ENCODE measurements at places on chromosomes 5 and 9.
A peak's percentile ranks its signal among the peaks of the same experiment; 100 is the strongest.

DNA sequence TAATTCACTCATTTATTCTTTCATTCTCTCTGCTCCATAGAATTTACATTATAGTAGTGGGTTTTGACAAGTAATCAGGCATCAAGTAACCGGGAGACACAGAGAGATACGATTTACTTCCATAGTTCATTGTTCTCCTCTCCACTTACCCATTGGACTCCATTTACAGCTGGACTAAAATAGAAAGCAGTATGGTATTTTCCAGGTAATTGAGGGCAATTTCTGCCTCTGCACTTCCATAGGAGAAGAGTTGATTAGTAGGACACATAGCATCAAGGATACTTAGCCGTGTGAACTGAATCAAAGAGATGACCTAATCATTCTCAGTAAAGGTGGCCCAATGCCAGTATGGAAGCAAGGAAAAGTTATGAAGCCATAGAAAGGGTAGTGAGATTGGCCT is 244.4 kb downstream of the COX7C start:
- no peak for DNase-seq

DNA sequence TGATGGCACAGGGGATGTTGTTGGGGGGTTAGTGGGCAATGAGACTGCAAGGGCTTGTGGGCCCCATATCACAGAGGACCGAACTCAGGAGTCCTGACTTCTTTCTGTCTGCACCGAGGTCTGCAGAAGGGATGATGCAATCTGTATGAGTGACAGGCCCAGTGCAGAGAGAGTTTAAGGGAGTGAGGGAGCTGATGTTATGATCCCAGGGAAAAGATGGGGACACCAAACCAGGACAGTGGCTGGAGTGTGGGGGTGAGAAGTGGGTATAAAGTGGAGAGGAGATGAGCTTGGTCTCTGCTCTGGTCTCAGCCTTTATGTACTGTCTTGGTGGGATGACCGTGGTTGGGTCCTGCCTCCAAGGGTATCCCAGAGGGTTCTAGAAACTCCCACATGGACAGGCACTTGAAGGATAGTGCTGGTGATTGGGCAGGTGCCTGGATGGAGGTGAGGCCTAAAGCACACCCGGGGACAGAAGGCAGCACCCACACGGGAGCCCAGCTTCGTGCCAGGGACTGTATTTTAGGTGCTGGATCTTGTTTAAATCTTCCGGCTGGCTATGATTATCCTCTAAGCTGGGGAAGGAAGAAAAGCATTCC is 21.9 kb downstream of the GSN start:
- DNase-seq, result no peak

DNA sequence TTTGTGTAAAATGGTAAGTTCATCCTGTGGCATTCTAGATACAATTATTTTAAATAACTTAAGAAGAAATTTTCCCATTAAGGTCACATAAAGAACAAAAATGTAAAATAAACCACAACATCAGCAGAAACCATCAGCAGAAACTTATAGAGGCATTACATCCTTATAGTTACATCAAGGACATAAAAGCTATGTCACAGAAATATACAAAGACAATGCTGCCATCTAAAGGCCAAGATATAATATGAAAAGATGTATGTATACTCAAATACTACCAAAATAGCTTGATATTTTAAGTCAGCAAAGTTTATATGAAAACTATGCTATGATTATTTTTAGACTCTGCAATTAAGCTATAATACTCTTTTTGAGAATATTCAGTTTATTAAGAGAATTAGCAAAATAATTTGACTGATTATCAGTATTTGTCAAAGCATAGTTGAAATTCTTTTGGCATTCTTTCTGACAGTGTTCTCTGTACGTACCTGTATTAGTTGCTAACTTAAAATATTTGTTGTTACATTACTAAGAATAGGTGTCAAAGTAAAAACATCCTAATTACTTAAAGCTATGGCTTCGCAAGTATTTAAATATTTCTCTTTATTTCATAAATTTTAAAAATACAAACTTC is 36.2 kb downstream of the FBXL17 start:
- peak; percentile 26 for DNase-seq

GRCh38 chr5:174491265-174491664 is 233.1 kb upstream of the MSX2 start:
- DNase-seq, result no peak

GRCh38 chr5:132150565-132150964 is 77.0 kb downstream of the CSF2 start:
- no peak for DNase-seq

DNA sequence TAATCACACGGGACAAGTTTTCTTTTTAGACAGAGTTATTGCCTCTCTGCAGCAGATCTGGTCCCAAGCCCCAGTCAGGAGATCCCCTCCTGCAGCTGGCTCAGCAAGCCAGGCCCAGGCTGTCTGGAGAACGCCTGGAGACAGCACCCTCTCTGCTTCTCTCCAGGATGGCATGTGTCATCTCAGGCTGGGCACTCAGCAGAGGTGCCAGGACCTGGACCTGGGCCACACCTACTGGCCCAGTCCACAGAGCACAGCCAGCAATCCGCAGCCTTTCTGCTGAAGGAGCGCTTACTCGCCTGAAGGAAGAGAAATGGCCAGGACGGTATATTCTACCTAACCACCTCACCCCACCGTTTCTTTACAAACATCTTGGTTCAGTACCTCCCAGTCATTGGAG is 4.7 kb upstream of the TBC1D9B start:
- no peak for DNase-seq

Data from RWPE1 (cell line).